ENCODE measurements at places on chromosomes 16 and 17. TPM values are rescaled to one million over a fixed set of nuclear protein-coding genes. Genes with fewer than 3 reads are reported as not detected.

The CRISPLD2 gene
- 65.7 TPM for total RNA-seq

The CDRT15L2 gene
- total RNA-seq, result not detected

The PTX4 gene
- total RNA-seq, result 0.58 TPM

The TMEM235 gene
- total RNA-seq, result not detected

The TBC1D3 gene
- total RNA-seq, result not detected

The PPY gene
- not detected for total RNA-seq

The MT1H gene
- total RNA-seq, result 10.5 TPM

The NKD1 gene
- total RNA-seq, result not detected

The RAB26 gene
- total RNA-seq, result 1.4 TPM

The HS3ST3B1 gene
- total RNA-seq, result 7.5 TPM

The NACA2 gene
- total RNA-seq, result not detected

The TBX6 gene
- total RNA-seq, result 0.35 TPM

The SDK2 gene
- under 0.01 TPM for total RNA-seq

The AGRP gene
- not detected for total RNA-seq

The USH1G gene
- total RNA-seq, result not detected

The TP53TG3 gene
- total RNA-seq, result not detected

The TP53TG3C gene
- not detected for total RNA-seq

The CAMKK1 gene
- 4.3 TPM for total RNA-seq

The GPR179 gene
- not detected for total RNA-seq

The DYNLL2 gene
- 10.1 TPM for total RNA-seq

The GJD3 gene
- total RNA-seq, result 2.6 TPM

The OR1D2 gene
- not detected for total RNA-seq

The NOG gene
- total RNA-seq, result not detected

The TOX3 gene
- not detected for total RNA-seq

The NUDT7 gene
- total RNA-seq, result 22.5 TPM

The TBC1D16 gene
- total RNA-seq, result 29.8 TPM

The USP10 gene
- 52.5 TPM for total RNA-seq

The KRTAP9-7 gene
- total RNA-seq, result not detected

Measured in myometrial cell (primary cell).